ENCODE measurements at places on chromosomes 6 and 20. TPM values are rescaled to one million over a fixed set of nuclear protein-coding genes. Genes with fewer than 3 reads are reported as not detected.

DNA sequence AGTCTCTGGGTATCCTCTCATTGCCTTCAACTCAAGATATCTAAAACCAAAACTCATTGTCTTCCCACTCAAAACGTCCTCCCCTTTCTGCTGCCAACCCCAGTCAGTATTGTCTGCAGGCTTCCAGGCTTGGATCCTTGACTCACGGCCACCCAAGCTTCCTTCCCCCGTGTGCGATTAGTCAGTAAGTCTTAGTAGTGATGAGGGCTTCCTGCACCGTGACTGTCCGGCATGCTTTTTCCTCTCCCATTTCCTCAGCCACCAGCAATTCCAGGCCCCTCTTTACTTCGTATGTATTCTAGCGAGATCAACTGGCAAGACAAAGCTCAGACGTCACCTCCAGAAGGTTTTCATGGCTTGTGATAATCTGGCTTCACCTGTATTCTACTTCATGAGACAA is 88.6 kb upstream of the DUSP22 start:
- H3K4me3 ChIP-seq = no peak overlapping the region
- H3K27ac ChIP-seq = no peak overlapping the region
- H3K4me1 ChIP-seq = no peaks in the 10 kb centered on the region

Gene ASIP
- total RNA-seq = not detected

DNA sequence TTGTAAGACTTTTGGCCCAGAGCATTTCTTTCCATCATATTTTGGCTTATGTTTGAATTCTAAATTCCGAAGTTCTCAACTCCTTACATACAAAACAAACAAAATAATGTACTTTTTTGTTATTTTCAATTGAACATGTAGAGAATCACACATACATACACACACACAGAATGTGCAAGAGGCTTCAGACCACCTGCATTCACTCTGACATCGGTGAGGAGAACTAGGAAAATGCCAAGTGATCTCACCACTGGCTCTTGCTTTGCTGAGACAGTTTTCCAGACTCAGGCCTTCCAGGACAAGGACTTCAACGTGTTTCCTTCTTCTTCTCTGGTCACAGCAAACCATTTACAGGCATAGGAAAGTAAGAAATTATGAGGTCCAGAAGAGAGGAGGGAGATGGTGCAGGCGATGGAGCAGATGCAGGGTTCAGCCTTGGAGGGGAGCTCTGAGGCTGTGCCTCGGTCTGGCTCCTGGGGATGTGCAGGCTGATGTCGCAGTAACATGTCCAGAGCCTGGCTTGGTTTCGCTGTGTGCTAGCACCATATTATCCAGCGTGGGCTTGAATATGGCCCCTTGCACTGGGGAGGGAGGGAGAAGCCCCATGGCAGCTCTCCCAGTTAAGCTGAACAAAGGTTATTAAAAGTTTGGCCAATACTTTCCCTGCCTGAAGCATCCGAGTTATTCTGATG is 93.4 kb downstream of the DACT2 start:
- DNase-seq = no peak
- H3K36me3 ChIP-seq = no peaks in the 10 kb centered on the region
- H3K27me3 ChIP-seq = no peaks in the 10 kb centered on the region
- no peak overlapping the region for H3K27ac ChIP-seq
- no peak overlapping the region for H3K4me3 ChIP-seq
- no peaks in the 10 kb centered on the region for H3K4me1 ChIP-seq

GRCh38 chr6:134529921-134530320 is 212.0 kb upstream of the SGK1 start:
- no peaks in the 10 kb centered on the region for H3K27me3 ChIP-seq
- H3K27ac ChIP-seq = no peak overlapping the region
- no peaks in the 10 kb centered on the region for H3K4me1 ChIP-seq

GRCh38 chr20:50567860-50568548 is 57.8 kb downstream of the PTPN1 start:
- no peak overlapping the region for H3K4me3 ChIP-seq
- no peak for DNase-seq
- H3K27ac ChIP-seq = no peak overlapping the region
- H3K36me3 ChIP-seq = peaks cover 4% of the 10 kb centered on the region
- peaks cover 3% of the 10 kb centered on the region for H3K4me1 ChIP-seq

Gene TCP11
- not detected for total RNA-seq

Gene FOXF2
- total RNA-seq = 0.52 TPM

DNA sequence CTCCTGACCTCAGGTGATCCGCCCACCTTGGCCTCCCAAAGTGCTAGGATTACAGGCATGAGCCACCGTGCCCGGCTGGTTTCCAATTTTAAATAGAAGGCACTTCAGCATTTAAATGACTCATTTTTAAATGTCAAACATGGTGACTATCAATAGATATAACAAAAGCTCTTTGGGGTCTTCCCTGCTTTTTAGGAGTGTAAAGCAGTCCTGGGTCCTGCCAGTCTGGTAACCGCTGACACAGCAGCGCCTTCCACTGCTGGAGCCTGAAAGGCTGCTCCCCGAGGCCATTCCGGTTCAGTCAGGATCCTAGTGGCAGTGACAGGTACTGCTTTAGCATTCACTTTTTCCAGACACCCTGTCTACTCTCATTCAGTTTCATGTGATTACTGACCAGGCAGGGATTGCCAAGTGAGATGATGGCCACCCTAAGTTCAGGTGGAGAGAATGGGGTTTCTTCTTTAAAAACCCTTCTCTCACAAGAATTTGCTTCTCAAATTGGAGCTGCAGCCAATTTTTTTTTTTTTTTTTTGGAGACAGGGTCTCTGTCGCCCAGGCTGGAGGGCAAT is 5.1 kb downstream of the DIDO1 start:
- H3K27me3 ChIP-seq = no peaks in the 10 kb centered on the region
- no peak overlapping the region for H3K27ac ChIP-seq
- no peak overlapping the region for H3K4me3 ChIP-seq
- DNase-seq = no peak

DNA sequence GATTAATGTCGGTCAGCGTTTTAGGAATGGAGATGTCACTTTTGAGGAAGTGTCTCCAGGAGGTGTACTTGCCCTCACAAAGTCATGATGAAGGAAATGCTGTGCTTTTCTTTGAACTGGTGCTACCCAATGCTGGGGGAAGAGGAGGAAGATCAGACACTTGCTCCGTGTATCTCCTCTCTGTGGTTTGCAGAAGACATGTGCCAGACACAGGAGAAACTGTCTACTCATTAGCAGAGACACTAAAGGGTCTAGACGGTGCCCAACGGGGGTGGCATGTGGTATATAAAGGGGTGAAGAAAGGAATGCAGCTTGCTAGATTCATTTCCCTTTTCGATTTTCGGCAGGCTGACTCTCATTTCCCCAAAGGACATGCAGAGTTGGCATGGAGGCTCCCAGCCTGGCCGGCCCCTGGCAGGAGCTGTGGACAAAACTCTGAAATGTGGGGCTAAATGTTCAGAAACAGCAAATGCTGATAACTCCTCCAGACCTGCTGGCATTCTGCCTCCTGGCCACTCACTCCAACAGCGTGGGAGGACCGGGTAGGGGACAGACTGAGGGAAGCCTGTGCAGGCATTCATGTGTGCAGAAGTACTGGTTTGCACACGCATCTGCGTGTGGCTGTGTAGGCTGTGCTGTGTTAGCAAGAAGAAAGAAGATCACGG is 59.6 kb upstream of the QKI start:
- H3K27ac ChIP-seq = no peak overlapping the region
- H3K36me3 ChIP-seq = no peaks in the 10 kb centered on the region
- DNase-seq = peak; percentile 79

GRCh38 chr6:27370391-27370790 is 18.2 kb upstream of the ZNF391 start:
- H3K27ac ChIP-seq = no peak overlapping the region
- no peak overlapping the region for H3K4me3 ChIP-seq
- H3K4me1 ChIP-seq = peaks cover 2% of the 10 kb centered on the region

- H3K4me1 ChIP-seq = no peaks in the 10 kb centered on the region
- no peaks in the 10 kb centered on the region for H3K27me3 ChIP-seq
- H3K36me3 ChIP-seq = no peaks in the 10 kb centered on the region
- H3K27ac ChIP-seq = no peak overlapping the region
These were observed 142.9 kb downstream of the LRFN2 start for GRCh38 chr6:40444312-40444711.

Gene SAMD5
- total RNA-seq = 2.1 TPM

Gene TSBP1
- not detected for total RNA-seq

GRCh38 chr6:22250486-22250885 is 46.4 kb downstream of the PRL start:
- no peaks in the 10 kb centered on the region for H3K36me3 ChIP-seq
- H3K27ac ChIP-seq = no peak overlapping the region
- no peaks in the 10 kb centered on the region for H3K27me3 ChIP-seq
- no peaks in the 10 kb centered on the region for H3K4me1 ChIP-seq
- H3K4me3 ChIP-seq = no peak overlapping the region

- no peak within 1 kb of the TSS for H3K4me3 ChIP-seq
- H3K36me3 ChIP-seq = no peaks in the 10 kb centered on the region
- no peaks in the 10 kb centered on the region for H3K4me1 ChIP-seq
- no peaks in the 10 kb centered on the region for H3K27me3 ChIP-seq
- H3K27ac ChIP-seq = no peak within 1 kb of the TSS
These were observed at the start of gene COL9A3 for GRCh38 chr20:62816884-62817873. Gene COL9A3 (plus strand): TSS chr20:62817050. CDS start chr20:62817065, 15 bp downstream.

GRCh38 chr6:26250698-26251044 is 114.3 kb upstream of the BTN3A2 start:
- H3K27me3 ChIP-seq = no peaks in the 10 kb centered on the region
- no peak overlapping the region for H3K27ac ChIP-seq
- H3K4me3 ChIP-seq = peak overlapping the region; percentile 24
- H3K36me3 ChIP-seq = no peaks in the 10 kb centered on the region
- no peaks in the 10 kb centered on the region for H3K4me1 ChIP-seq

- no peak overlapping the region for H3K27ac ChIP-seq
- H3K4me3 ChIP-seq = no peak overlapping the region
These were observed 388.4 kb upstream of the JARID2 start for GRCh38 chr6:14857501-14857900.

GRCh38 chr6:130873746-130874145 is 46.5 kb downstream of the SMLR1 start:
- H3K27me3 ChIP-seq = no peaks in the 10 kb centered on the region
- H3K36me3 ChIP-seq = peaks cover 2% of the 10 kb centered on the region
- no peak overlapping the region for H3K4me3 ChIP-seq
- DNase-seq = no peak
- H3K27ac ChIP-seq = no peak overlapping the region
- H3K4me1 ChIP-seq = no peaks in the 10 kb centered on the region

Gene MGME1
- total RNA-seq = 14.7 TPM

All from aorta (tissue), 5 donors.